Stimulated activated CD8-positive, alpha-beta memory T cell treated with anti-CD3 and anti-CD28 coated beads, Interleukin-4, amount 100 ng/mL, for 1 hour (primary cell): ENCODE measurements at places on chromosomes 6 and 20.

- no peak for DNase-seq
Observed at GRCh38 chr6:12635813-12636212, 80.8 kb upstream of the PHACTR1 start.

GRCh38 chr6:144162977-144163376 lies 12.7 kb downstream of the STX11 start:
- DNase-seq, result no peak

GRCh38 chr6:129844118-129844891 lies 16.8 kb downstream of the TMEM244 start:
- no peak for DNase-seq

DNA sequence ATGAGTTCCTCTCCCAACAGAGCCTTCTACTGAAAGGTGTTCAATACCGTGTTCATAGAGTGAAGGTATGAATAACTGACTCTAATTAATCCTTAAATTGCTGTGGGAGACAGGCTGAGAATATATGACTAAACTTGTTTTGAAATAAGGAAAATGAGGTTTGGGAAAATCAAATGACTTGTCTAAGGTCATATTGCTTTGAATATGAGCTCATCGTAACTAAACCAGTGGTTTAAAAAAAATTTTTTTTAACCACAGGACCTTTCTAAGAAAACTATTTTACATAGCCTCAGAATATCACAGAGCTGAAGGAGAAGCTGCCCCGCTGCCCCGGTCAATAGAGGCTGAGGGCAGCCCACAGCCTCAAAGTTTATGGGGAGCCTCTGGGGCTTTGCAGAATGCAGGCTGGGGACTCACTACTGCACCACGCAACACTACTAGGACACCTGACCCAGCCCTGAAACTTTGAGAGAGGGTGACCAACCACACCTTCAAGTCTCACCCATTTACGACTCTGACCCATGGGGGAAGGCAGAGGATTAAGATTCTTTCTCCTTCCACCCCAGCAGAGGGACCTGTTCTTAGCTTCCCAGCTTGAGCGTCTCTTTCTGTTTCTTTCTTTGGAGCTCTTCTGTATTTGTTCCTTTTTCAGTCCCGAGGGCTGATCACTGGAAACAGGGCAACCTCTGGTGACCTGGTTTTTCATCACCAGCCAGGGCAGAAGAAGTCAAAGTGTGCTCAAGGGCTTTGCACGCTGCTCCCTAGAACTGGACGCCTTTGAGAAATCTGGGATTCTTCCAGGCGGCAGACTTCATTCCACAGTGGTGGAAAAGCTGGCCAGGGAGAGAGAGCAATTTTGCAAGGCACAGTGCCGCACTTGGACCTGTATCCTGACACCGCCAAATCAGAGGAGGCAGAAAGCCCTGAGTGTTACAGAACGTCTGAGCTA lies 220.2 kb downstream of the ATXN1 start:
- DNase-seq, result no peak

DNA sequence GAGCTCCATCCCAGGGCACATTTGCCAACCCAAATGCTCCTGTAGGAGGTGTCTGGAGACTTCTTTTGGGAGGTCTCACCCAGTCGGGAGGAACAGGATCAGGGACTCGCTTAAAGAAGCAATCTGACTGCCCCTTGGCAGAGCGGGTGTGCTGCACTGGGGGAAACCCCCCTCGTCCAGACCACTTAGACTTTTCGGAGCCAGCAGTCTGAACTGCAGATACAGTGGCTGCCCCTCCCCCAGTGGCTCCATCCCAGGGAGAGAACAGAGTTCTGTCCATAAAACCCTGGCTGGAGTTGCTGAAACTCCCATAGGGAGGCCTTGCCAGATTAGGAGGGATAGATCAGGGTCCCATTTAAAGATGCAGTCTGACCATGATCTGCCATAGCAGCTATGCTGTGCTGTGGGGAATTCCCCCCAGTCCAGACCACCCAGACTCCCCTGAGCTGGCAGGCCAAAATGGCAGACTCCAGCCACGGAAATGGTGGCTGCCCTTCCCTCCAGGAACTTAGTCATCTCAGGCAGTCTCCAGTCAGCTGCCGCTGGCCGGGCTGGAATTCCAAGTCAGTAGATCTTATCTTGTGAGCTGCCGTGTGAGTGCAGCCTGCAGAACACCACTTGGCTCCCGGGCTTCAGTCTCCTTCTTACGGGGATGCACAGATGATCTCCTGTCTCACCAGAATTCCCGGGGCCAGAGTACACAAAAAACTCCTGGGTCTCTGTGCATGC lies 278.1 kb upstream of the SASH1 start:
- no peak for DNase-seq

GRCh38 chr20:4053071-4053919 lies 37.9 kb upstream of the RNF24 start:
- no peak for DNase-seq

DNA sequence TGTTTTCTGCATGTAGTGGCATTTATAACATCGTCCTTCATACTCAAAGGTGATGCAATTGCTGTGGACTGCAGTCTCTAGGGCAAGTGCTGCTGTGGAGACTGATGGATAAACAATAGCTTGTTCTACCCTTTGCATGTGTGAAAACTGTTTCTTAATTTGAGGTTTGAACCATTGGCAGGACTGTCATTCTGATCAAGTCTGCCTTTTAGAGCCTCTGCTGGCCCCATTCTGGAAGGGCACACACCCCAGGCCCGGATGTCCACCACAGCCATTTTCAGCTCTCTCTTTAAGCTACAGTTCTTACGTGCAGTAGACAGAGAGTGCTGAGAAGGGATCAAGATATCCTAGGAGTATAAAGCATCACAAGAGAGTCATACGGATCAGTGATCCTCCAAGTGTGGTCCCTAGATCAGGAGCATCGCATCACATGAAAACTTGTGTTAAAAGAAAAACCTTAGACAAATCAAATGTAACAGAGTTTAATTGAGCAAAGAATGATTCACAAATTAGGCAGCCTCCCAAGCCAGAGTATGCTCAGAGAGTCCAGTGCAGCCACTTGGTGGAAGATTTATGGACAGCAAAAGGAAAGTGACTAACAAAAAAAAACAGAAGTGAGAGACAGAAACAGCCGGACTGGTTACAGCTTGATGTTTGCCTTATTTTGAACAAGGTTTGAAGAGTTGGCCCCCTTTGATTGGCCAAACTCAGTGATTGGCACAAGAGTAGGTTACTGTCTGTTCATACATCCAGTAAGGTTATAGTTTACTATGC lies 52.0 kb downstream of the FRK start:
- DNase-seq, result no peak

DNA sequence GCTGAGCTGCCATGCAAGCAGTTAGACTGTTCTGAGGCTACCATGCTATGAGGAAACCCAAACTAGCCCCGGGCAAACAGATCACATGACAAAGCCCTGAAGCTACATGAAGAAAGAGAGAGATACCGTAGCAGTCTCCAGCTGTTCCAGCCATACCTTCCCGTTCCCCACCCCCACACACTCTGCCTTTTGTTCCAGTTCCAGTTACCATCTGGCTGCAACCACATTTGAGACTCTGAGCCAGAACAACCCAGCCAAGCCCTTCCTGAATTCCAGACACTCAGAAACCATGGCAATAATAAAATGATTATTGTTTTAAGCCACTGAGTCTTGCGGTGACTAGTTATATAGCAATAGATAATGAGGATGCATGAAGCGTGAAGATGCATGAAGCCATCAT lies 28.3 kb downstream of the RIN2 start:
- DNase-seq, result no peak

DNA sequence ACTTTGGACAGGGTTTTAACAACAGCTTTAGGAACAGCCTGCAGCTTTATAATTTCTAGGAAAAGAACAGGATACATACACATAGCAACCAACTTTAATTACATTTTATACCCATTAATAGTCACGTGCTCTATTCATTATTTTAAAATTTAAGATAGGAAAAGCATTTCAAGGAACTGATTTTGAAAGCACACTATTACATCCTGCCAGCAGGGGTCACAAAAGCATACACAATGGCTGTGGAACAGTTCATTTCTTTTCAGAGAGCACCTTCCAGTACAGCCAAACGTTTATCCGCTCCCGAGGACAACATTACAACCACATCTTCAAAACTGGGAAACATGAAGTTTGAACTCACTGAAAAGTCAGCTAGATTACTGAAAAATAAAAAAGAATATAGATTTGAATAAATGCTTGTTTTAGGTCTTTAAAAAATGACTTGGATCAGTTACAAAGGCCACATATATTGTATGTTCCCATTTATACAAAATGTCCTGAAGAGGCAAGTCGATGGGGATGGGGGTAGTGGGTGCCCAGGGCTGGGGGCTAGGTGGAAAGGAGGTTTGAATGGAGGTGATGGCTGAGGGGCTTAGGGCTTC lies 104.6 kb upstream of the EXOC2 start:
- DNase-seq, result no peak

DNA sequence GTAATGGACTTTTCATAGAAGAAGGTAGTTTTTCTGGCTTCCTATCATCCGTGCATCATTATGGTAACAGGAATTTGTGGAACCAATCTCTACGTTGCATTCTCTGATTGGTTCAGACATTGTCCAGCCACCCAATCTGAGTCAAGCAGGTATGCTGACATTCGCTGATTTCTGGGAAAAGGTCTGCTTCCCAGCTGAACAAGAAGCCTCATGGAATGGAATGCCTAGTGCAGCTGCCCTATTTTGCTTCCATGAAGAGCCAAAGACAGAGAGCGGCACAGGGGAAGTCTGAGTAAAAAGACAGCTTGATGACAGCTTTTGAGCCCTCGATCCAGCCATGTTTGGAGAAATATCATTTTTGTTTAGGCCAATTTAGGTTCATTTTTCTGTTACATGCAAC lies 38.5 kb upstream of the TXLNB start:
- no peak for DNase-seq

DNA sequence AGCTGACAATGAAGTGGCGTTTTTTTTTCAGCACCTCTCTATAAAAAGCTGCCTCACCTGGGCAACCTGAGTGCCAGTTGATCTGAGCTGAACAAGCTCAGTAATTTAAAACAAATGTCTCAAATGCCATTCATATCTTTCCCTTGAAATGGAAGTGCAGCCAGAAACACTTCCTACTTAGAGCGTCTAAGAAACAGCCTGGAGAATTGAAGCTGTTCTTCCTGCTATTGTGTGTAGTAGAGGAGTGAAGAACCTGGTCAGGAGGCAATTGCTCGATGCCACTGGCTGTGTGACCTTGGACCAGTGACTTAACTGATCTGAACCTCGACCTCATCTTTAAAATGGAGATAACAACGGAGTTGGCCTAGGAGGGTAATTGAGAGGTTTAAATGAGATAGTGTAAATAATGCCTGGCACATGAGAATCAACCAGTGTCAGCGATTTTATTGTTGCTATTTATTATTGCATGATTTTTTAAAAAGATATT lies 95.4 kb upstream of the FOXQ1 start:
- no peak for DNase-seq

GRCh38 chr20:61120595-61121515 lies 131.2 kb upstream of the CDH4 start:
- DNase-seq, result no peak

- DNase-seq, result no peak
Observed at GRCh38 chr6:17318435-17319165, 37.4 kb downstream of the RBM24 start.

DNA sequence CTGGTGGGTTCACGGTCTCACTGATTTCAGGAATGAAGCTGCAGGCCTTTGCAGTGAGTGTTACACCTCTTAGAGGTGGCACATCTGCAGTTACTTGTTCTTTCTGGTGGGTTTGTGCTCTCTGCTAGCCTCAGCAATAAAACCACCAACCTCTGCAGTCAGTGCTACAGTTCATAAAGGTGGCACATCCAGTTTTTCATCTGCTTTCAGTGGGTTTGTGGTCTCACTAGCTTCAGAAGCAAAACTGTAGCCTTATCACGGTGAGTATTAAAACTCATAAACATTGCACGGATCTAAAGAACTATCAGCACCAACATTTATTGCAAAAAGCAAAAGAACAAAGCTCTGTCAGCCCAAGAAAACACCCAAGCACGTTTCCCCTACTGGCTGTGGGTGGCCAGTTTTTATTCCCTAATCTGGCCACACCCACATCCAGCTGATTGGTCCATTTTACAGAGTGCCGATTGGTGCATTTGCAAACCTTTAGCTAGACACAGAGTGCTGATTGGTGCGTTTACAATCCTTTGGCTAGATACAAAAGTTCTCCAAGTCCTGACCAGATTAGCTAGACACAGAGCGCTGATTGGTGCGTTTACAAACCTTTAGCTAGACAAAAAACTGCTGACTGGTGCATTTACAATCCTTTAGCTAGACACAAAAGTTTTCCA lies 3.4 kb upstream of the TMEM14C start:
- no peak for DNase-seq

- DNase-seq, result no peak
Observed at GRCh38 chr6:107547451-107547840, 57.5 kb downstream of the SOBP start.

DNA sequence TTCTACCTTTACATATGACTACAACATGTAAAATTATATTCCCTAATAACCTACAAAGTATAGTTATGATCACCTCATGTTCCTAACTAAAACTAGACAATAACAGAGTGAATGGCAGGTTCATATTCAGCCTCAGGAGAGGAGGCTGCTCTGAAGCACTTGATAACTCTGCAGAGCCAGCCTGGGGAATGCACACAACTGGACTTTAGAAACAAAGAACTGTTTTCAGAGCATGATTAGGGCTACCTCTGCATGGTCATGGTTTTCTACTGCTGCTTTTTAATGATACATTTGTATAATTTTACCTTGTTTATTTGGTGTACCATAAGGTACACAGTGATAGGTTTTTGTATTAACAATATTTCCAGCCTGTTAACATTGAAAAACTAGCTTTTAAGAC lies 50.3 kb downstream of the TRPC4AP start:
- DNase-seq, result no peak

DNA sequence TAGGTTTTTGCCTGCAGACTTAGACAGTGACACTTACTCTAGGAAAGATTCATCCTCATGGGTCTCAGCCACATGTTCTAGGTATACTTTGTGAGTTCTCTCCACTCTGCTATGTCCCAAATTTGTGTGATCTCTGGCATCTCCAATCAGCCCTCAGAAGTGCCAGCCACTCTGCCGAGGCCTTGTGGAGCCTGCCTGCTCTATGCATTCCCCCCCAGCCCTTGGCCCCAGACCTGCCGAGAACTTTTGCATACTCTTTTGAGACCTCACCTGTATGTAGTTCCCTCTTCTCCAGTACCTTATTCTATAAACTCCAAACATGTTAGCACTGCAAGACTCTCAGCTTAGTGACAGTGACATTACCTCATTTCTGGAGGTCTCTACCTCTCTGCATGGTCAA lies 2170.5 kb upstream of the DEFB115 start:
- DNase-seq, result no peak
